Stimulated activated CD4-positive, alpha-beta T cell treated with anti-CD3 and anti-CD28 coated beads, TNF-alpha, amount 100 ng/mL, for 4 hours (primary cell): ENCODE measurements at places on chromosomes 12 and 14.

GRCh38 chr14:96176275-96176674 is 28.4 kb upstream of the BDKRB2 start:
- no peak for DNase-seq

GRCh38 chr14:75191100-75191499 is 14.7 kb upstream of the TMED10 start:
- no peak for DNase-seq

- no peak for DNase-seq
Observed at GRCh38 chr12:104480826-104481440, 24.2 kb downstream of the CHST11 start.

- DNase-seq = no peak
Observed at GRCh38 chr12:121189619-121190155, 20.2 kb upstream of the P2RX4 start.

DNA sequence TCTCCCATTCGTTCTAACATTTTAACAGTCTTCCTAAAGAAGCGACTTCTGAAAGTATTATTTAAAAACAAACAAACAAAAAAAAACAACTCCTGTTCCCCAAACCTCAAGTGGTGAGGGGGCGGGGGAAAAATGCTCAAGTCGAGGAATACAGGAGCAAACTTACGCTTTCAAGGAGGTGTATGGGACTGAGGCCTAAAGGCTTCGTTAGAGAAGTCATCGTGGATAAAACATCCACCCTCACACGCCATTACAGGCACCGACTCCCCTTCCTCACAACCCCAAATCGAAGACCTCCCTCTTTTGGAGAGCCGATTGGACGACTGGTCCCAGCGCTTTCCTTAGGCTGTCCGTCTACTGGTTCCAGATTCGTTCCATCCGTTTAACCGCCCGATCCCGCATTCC is 693 bp downstream of the CBX5 start:
- DNase-seq = no peak

DNA sequence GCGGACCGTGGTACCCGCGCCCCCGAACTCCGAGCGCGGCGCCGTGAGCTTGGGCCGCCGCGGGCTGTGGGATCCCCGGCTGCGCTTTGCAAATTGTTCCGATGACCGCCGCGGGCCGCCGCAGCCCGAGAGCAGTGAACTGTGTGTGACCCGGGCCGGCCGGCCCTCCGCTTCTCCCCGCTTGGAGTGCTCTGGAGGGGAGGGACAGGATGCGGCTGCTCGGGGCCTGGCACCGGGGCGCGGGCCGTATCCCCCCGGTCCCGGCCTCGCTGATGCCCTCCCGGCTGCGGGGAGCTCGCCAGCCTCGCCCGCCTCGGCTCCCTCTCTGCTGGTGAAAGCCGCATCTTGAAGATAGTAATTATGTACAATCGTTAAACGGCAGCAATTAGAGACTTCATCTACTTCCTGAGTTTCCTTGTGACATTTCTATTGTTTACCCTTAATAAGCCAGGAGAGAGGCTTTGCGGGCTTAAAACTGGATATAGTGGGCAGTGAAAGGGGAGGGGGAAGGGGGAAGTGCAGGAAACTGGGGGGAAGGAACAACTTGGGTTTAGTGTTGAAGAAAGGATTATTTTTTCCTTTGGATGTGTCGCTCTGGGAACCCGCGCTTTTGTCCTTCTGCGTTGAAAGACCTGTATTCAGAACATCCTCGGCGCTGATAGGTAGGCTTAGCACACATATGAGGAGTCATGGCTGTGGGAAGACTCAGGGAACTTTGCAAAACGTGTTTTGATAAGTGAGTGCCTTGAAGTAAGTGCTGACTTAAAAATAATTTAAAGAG is 1.2 kb downstream of the PELI2 start:
- no peak for DNase-seq

- no peak for DNase-seq
Observed at GRCh38 chr14:71551291-71551950, 380.8 kb upstream of the RGS6 start.

DNA sequence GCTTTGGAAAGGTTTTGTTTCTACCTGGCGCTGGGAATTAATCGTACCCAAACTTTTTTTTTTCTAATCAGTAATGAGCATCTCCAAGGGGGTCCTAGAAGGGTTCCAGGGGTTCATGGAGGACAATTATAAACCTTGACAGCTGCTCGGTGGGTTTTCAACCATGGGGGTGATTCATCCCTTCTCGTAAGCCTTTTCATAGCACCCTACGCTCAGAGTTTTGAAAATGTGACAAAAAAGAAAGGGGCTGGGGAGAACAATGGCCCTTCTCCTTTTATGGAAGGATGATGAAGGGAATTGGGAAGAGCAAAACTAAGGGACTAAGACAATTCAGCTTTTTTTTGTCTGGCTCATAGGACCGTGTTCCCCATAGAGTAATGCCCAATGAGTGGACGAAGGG is 196.7 kb downstream of the ZFP36L1 start:
- DNase-seq = no peak

DNA sequence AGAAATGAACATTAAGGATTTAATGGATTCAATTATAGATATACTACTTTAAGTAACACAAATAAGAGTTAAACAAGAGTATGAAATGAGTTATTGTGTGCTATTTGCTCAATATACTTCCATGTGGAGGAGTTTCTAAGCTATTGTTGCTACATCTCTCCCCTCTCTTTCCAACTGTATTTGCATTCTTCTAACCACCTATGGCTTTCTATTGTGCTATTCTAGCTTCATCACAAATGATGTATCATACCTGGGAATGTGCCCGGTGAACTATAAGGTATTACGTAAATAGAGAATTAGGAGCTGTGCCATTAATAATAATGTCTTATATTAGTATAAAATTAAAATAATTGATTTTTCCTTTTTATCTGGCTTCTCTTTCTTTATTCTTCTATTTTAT is 87.1 kb upstream of the PLEKHG7 start:
- no peak for DNase-seq

- no peak for DNase-seq
Observed at GRCh38 chr14:102579696-102580549, 12.5 kb upstream of the RCOR1 start.

DNA sequence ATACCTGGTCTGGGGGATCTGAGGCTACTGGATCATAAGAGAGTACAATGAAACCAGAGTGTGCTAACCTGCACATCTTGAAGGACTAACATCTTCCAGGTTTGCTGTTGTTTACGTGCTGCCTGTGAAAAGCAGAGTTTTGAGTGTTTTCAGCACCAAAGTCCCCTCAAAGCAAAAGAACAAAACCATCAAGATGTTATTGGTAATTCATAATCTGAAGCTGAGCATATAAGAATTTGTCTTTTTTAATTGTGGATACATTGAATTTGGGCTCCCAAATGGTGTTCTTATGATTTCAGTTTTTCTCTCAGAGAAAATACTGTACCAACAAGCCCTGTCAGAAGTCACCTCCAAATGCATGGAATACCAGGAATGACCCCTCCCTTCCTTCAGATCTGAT is 110.2 kb downstream of the BTG1 start:
- DNase-seq = no peak

DNA sequence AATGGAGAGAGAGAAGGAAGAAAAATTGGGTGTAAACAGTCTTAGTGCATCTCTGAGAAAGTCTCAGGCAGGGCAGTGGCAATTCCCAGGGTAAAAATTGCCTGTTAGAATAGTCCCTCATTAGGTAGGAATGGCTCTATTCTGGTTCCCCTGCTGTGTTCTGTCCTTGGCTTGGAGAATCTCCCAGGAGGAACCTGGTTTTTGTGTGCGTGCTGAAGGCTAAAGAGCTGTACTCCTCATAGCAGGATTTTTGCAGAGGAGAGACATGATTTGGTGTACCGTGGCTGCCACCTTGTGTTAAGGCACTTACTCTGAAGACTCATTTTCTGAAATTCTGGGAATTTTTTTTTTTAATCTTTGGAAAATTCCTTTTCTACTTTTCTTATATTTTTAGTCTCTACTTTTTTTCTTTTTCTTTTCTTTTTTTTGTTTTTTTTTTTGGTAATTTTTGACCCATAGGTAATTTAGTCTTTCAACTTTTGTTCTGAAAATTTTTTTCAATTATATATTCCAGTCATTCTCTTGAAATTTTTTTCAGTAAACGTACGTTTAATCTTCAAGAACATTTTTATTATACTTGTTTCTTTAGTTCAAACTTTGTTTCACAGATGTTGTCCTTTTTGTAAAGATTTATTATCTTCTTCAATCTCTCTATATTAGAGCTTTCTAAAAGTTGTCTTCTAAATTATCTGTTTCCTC is 63.8 kb downstream of the FBXO33 start:
- no peak for DNase-seq

DNA sequence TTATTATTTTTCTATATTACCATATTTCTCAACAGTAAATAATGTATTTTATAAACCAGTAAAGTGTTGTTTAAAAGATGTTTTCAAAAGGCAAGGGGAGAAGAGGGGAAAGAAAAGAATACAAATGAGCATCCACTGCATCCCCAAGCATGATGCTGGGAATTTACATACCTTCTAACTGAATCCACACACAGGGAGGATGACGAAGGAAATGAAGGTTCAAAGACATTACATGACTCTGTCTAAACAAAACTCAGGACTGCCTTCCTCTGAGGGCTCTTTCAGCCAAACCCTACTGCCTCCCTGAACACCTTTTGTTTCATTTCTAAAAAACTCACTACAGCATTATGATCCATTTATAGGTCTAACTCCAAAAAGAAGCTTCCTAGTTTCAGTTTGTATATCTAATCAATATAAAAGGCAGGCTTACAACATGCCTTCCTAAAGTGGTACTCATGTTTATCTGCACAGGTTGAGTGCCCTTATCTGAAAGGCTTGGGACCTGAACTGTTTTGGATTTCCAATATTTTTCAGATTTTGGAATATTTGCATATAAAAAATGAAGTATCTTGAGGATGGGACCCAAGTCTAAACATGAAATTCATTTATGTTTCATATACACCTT is 30.3 kb downstream of the DICER1 start:
- DNase-seq = no peak

GRCh38 chr14:60125918-60126317 is 34.2 kb downstream of the PCNX4 start:
- DNase-seq = no peak

GRCh38 chr14:66434464-66434863 is 51.7 kb upstream of the CCDC196 start:
- no peak for DNase-seq

DNA sequence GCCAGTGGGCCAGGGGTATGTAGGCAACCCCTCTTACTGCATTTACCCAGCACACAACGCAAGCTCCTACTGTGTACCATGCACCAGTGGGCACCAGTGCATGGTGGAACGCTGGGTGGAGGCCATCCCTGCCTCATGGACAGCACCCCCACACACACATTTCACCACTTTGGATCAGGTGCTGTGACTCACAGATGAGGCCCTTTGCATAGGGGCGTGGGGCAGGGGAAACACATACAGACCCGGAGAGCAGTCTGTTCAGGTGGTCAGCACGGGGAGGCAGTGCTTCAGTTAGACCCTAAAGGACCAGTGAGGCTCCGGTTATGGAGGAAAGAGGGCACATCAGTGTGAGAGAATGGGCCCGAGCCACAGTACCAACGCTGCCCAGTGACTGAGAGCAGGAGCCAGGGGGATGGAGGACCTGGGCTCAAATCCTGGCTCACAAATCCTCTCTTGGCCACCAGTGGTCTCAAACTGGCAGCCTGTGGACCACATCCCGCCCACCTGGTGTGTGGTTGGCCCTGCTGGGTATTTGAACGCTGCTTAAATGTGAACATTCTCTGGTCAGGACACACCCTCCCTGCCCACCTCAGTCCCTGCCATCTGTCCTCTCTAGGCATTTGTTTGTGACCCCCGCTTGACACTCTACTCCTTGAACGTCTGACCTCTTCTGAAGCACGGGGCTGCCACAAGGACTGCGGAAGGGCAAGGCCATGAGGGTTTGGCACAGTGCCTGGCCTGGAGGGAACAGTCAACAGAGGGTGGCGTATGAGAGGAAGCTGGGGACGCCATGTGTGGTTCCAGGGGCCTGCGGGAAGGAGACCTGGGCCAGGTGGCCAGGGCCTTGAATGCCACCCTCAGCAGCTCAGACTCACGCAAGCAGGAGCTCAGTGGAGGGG is 46.7 kb downstream of the FAM222A start:
- DNase-seq = no peak

- DNase-seq = no peak
Observed at GRCh38 chr14:21163871-21164291, 8.0 kb upstream of the OR5AU1 start.

DNA sequence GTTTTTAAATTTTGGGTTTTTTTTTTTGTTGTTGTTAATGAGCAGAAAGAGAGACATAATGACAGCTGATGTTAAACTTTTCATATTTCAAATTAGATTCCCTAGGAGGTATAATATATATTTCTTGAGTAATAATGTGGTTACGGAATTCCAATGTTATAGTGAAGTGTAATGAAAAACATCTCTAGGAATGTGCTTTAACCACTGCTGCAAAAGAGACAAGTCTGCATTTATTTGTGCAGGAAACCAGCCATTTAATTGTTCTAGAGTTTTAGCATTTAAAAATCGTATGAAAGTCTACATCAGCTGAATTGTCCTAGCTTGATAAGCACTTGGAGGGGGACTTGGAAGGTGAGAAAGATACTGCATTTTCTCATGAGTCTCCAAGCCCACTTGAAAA is 14.3 kb downstream of the SERPINA10 start:
- DNase-seq = no peak

GRCh38 chr12:32727237-32727636 is 28.5 kb downstream of the YARS2 start:
- DNase-seq = no peak

DNA sequence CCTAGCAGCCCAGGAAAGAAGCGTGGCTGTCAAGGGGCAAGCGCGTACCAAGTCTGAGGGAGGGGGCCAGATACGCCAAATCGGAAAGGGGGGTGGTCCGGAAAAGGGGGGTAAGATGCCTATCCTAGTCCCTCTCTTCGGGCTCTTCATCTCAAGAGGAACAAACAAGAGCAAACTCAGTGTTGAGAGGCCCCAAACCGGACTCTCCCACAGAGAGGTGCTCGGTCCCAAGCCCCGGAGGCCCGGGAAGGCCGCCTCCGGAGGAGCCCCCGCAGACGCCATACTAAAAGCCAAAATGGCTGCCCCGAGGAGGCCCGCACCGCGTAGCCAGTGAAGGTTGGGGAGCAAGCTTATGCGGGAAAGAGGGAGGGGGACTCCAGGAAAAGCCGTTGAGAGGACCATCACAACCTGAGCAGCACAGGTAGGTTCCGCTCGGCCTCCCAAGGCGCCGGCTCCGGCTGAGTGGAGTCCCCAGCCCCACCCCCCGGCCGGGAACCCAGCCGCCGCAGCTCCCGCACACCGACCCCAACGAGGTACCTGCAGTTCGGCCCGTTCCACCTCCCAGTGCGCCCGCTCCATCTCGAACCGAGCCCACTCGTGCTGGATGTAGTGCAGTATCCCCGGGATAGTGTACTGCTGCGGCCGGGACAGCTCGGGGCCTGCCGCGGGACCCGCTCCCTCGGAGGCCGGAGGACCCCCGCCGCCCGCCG is at the start of gene AP4S1:
TSS of gene AP4S1 (plus strand) at position 283 of the 710 bp plus-strand sequence. CDS start 40,548 bp downstream, outside the sequence.
- DNase-seq = peak; percentile 26
